ENCODE measurements at places on chromosomes 7 and 10.
A peak's percentile ranks its signal among the peaks of the same experiment; 100 is the strongest.

DNA sequence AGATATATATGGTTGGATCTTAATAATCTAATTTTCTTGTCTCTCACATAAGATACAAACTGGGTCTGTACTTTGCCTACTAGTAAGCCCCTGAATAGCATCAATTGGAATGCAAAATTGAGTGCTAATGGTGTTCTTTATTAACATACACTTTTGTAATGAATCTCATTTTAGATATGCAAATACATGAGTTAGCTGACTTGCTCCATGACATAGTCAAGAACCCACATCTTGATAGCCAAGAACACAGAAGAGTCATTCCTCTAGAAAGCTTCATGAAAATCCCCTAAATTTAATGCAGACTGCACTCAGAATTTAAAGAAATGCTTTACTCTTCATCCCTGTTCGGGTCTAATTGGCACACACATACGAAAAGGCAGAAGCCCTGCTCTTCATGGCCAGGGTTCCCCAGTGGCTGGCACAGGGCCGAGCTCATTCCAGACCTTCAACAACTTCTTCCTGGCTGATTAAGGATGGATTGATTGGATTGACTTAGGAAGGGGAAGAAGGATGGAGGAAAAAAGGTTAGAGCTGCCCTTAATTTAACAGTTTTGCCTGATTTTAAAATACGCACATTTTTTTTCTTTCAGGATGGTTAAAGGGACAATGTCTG is 431.1 kb upstream of the KLF6 start:
- DNase-seq = no peak

- DNase-seq = peak; percentile 6
Measured at GRCh38 chr7:64946772-64947171, 43.7 kb downstream of the ZNF273 start.

DNA sequence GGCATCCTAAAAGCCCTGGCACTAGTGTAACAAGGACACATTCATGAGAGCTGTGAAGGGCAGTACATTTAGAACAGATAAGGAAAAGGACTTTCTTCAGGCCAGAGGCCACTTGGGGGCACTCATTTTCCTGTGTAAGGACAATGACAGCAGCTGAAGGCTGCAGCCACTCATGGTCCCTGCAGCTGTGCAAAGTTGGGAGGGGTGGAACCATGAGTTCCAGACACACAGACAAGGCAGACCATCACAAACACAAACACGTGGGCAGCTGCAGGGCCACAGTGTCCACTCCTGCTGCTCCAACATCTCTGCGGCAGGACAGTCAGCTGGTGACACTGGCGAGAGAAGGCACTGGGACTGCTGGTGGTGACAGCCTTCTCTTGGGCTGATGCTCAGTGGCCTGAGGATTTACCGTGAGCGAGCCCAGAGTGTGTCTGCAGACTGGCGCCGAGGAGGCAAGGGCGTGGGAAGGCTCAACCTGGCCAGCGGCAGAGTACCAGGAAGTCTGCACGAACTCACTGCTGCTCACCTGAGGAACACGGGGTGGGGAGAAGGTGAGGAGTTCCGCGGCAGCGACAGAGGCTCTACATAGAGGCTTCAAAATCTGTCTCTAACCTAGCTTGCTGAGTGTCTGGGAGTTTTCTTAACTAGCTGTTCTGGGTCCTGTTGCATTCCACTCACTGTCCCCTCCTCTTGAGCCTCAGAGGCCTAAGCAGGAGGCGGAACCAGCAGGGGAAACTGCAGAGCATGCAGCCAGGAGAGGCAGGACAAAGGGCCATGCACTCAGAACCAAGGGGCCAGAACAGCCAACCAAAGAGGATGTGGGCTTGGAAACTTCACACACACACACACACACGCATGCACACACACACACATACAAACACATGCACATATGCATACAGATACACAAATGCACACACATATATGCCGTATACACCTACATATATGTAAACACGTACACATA is 76.5 kb upstream of the DDC start:
- DNase-seq = no peak

- DNase-seq = no peak
Measured at GRCh38 chr7:99001482-99002147, 123.3 kb downstream of the TRRAP start.

DNA sequence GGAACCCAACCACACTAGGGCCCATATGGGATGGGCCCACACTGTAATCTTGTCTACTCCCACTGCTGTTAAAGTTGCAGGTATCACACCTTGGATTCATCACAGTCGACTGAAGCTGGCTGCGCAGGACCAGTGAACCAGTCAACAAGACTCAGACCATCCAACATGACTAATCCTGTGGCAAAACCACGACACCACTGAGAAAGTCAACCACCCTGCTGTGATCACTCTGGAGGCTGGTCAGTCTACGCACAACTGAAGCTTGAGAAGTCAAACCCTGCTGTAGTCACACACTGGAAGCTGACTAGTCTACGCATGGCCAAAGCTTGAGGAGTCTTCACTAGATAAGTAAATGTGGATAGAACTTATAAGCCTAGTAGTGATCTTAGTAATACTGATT is 9.6 kb upstream of the CYREN start:
- DNase-seq = no peak

GRCh38 chr7:111053035-111053434 is 37.9 kb upstream of the LRRN3 start:
- no peak for DNase-seq

DNA sequence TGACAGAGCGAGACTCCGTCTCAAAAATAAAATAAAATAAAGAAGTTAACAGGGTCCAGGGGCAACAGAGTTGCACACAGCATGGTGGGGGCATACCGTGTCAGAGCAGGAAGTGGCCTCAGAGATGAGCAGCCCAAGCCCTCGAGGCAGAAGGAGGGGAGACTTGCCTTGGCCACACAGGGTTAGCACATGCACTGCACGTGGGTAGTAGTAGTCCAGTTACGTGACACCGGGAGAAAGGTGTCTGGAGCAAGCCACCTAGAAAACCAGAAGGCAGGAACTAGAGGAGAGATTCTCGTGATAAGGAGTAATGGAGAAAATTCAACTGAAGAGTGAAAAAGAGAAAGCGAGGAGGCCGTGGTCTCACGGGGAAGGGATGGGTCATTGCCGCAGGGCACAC is 9.8 kb upstream of the DENND2A start:
- DNase-seq = no peak

DNA sequence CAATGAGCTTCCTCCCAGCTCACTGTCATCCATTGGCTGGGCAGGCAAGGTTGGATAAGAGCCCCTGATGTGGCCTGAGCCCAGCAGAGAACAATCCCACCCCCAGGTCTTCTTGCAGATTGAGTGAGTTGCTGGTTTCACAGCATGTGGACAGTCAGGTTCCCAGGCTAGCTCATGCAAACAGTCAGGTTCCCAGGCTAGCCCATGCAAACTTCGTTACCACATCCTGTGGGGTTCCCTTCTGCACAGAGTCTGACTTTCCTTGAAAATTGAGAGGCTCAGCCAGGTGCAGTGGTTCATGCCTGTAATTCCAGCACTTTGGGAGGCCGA is 67.1 kb downstream of the TMEM130 start:
- no peak for DNase-seq

DNA sequence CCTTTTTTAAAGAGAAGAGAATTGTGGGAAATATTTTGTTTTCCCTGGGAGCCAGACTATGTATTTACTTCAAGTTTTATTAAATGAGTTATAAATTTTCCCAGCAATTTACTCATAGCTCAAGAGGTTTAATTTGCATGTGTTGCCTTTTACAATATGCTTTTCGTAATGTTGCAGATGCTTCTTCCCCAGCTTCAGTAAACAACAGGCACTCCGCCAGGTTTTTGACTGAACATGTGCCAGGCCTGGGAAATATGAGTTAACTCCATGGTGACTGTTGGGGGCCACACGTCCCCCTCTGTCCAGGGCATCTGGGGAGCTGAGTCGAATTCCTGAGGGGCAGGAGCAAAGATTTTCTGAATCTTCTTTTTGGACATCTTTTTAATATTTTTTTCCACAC is 545.7 kb downstream of the LRMDA start:
- DNase-seq = peak; percentile 43

DNA sequence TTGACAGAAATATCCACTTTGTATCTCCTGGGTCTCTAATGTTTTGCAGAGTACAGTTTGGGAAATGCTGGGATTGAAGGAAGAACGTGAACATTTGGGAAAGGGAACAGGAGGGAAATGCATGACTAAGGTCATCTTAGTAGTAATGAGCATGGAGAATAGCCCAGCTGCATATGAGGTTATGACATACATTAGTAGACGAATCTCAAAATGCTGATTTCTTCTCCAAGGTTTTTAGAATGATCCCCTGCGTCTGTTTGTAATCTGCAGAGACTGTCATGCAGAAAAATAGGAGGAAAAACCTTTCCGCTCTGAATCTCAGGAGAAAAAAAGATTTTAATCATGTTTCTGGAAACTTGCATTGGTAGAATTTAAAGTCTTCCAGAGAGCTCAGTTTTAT is 133.6 kb downstream of the PPP1R9A start:
- no peak for DNase-seq

- no peak for DNase-seq
Measured at GRCh38 chr10:87519582-87519981, 14.9 kb downstream of the MINPP1 start.

DNA sequence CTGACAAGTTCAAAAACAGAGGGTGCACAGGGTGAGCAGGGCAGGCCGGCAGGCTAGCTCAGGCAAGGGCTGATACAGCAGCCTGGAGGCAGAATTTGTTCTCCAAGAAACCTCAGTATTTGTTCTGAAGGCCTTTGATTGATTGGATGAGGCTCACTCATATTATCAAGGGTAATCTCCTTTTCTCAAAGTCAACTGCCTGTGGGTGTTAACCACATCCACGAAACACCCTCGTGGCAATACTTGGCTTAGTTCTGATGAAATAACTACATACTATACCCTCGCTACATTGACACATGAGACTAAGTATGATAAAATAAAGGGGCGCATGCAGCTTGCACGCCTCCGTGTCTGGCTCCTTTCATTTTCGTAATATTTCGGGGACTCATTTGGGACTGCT is 4.4 kb upstream of the PPP2R2D start:
- DNase-seq = no peak

DNA sequence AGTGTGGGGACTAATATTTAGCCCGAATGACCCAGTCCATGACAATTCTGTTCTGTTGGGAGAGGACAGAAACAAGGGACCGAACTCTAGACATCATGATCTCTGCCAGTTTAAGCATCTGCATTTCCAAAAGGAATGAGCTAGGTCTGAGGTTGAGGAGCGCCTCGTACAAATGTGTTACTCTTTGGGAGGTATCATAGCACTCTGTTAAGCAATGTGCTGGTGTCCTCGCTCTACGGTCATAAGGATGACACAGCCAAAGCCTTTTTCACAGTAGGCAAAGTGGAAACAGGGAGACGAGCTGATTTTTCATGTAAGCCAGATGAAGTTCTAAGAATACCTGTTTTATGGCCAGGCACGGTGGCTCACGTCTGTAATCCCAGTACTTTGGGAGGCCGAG is 15.4 kb upstream of the CCDC3 start:
- DNase-seq = no peak

DNA sequence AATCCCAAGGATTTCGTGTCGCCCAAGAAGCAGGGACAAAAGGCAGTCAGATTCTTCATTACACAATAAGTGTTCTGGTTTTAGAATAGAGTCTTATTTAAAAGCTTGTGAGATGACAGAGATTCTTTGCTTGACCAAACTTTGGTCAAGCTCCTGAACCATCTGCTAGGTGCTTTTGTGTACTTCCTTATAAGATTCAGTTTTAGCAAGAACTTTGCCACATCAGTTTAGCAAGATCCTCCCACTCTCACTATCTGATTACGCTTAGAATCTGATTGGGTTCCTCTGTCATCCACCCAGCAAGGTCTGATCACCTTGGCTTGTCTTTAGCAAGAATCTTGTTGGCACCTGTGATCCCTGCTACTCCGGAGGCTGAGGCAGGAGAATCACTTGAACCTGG is 38.2 kb upstream of the SDHAF3 start:
- no peak for DNase-seq

GRCh38 chr7:605661-606450 is 86.2 kb upstream of the PDGFA start:
- no peak for DNase-seq

GRCh38 chr10:5685764-5686240 is 1.2 kb downstream of the TASOR2 start:
- DNase-seq = no peak

GRCh38 chr10:11750420-11750819 is 8.2 kb downstream of the ECHDC3 start:
- DNase-seq = no peak

- no peak for DNase-seq
Measured at GRCh38 chr10:132332433-132332754, 401 bp downstream of the LRRC27 start.

GRCh38 chr7:45920502-45921380 is at the start of gene IGFBP3:
IGFBP3 (minus strand) TSS chr7:45921272; CDS start chr7:45921140, 132 bp downstream.
- peak; percentile 83 for DNase-seq

DNA sequence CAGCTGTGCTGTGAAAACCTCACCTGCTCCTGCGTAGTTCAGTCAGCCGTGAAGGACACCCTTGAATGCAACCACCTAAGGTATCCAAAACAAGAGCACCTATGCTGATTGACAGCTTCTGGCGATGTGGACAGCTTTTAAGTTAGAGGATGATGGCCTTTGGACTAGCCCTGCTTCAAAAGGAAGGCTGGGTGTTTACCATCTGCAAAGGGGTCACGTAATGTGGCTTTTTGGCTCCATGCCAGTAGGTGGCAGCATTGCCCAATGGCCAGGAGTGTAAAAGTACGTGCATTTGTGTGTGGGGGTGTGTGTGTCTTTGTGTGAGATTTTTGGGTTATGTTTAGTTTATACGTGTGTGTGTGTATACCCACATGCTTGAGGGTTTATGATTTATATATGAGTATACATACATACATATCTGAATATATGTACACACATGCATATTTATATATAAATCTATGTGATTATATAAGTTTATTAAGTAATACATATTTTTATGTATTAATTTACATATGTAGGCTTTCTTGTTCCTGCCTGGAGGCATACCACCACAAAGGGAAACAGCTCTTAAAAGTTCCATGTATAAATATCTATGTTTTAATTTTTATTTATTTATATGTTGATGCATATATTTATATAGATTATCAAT is 236.3 kb upstream of the ANKRD30A start:
- no peak for DNase-seq

DNA sequence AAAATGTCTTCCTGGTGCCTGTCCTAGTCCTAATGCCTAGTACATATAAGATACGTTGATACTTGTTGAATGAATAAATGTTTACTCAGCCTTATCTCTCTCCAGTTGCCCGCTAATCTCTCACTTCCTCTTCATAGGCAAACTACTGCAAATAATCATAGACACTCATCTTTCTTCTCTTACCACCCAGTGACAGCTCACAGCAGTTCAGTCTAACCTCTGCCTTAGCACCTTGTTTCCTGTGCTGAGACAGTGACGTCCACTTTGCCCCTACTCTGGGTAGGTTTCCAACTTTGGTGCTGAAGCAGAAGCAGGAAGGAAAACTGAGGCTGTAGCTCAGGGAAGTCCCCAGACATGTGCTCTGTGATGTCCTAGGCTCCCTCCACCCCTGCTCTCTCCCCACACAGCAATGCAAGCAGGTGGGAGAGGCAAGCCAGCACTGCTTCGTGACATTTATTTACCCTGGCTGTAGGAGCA is 45.5 kb upstream of the RHOBTB1 start:
- no peak for DNase-seq

- no peak for DNase-seq
Measured at GRCh38 chr7:134690614-134691504, 44.2 kb downstream of the BPGM start.

- DNase-seq = no peak
Measured at GRCh38 chr10:42986633-42987032, 90.2 kb upstream of the RET start.

Measured in NCI-H1105 (cell line).